CD4-positive, alpha-beta T cell (primary cell): ENCODE measurements at places on chromosomes 11 and 22.
A peak's percentile ranks its signal among the peaks of the same experiment; 100 is the strongest.

DNA sequence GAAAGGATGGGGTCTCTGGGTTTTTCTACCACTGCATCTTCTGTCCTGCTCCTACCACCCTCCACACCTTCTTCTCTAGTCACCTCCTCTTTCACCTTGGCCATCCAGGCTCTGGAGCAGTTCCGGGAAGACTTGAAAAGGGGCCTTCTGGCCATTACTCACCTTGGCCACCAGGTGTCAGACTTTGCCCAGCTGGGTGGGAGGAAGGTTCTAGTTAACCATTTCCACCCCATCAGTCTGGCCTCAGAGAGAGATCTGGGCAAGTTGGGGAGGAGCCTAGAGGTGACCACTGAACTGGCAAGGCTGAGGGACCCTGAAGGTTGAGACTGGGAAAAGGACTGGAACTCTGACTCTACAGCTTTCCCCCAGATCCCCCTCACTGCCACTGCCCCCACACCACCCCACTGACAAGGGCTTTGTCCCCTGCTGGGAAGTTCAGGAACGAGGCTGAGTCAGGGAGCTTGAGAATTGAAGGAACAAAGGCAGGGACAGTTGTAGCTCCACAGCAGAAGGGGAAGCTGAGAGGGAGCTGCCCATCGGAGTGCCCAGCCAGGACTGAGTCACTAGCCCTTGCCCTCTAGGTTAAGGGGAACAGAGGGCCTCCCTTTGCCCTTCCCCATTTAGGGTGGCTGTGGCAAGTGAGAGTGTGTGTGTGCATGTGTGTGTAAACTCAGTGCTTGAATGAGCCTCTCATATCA, 3.7 kb upstream of the POLD4 start:
- DNase-seq: peak; percentile 51

DNA sequence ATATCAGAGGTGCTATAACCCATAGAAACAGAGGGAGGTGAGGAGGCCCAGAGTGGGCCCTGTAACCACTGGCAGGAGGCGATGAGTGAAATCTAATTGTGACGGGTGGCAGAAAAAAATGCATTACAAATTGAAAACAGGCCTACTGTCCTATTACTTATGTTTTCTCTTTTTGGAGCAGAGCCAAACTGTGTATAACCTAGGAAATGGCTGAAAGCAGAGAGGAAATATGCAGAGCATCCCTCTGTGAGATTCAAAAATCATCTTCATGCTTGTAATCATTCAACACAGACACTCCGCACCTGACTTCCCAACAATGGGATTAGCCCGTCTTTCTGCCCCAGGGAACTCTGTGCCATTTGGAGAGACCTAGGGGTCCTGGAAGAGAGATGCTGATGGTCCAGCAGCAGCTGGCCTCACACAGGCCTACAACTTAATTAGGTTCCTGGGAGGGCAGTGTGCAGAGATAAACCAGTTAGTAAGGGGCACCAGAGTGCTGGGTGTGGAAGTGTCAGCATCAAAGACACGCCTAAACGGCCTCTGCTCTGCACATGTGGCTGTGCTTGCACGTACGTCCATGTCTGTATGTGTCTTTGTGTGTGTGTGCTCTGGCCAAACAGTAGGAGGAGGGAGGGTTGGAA, 41.8 kb downstream of the MAP6 start:
- DNase-seq: no peak

GRCh38 chr11:92461447-92461846, 236.8 kb downstream of the FAT3 start:
- DNase-seq: no peak

DNA sequence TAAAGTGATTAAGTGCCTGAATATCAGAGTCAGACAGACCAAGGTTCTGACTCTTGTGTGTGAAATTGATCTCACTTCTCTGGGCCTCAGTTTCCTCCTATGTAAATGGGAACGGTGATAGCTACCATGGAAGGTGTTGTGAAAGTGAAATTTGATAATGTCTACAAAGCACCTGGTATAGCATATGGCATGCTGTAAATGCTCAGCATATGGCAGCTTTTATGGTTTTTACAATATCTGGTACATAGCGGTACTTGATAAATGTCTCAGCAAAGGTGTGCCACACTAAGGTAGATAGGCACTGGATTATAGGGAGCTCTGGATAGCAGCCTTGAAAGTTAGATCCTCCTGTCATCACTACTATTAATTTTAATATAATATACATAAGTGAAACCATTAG, 19.9 kb downstream of the POU2AF2 start:
- no peak for DNase-seq

DNA sequence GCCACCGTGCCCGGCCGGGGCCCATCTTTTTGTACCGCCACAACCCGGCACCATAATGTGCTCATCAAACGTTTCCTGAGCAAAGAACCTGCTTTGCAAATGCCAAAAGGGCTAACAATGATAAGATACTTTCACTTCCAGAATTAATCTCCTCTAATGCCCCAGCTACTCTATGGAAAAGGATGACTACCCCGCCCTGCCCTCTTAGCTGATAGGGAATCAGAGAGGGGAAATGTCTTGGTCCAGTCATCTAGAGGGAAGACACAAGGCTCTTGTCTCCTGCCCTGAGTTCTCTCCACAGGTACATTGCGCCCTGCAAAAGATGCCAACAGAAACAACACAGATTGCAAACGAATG, 586 bp downstream of the TTLL1 start:
- DNase-seq: no peak
